ENCODE measurements at places on chromosomes 2 and 18. TPM values are rescaled to one million over a fixed set of nuclear protein-coding genes. Genes with fewer than 3 reads are reported as not detected.

- no peak for DNase-seq
These were observed 18.6 kb downstream of the LYPD1 start for GRCh38 chr2:132651115-132652045.

DNA sequence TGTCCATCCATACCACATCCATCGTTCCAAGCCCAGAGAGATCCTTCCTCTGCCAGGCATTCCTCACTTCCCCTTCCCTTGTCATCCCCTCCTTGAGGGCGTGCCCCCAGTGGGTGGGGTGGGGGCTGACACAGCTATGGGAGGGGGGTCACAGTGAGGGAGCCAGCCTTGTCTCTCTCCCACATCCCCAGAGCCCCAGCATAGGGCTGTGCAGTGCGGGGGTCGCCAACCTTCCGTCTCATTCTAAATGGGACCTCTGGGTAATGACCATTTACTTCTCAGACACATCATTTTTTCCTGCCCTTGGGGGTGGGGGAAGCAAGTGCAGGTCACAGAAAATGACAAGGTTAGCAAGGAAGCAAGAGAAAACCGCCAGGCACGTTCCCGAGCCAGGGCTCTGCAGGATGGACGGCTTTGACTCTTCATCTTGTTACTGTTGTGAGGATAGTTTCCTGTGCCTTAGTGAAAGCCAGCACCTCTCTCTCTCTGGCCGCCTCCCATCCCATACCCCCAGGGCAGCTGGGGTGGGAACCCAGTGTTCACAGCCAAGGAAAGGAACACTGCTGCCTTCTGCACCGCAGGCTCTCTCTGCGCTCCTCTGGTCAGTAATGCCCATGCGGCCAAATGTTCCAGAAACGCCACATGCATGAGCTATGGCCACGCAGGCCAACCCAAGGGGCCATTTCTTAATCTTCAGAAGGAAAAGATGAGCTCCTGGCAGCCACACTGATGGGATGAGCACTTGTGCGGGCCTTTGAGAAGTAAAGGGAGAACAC, 22.7 kb upstream of the OTOS start:
- DNase-seq = no peak

DNA sequence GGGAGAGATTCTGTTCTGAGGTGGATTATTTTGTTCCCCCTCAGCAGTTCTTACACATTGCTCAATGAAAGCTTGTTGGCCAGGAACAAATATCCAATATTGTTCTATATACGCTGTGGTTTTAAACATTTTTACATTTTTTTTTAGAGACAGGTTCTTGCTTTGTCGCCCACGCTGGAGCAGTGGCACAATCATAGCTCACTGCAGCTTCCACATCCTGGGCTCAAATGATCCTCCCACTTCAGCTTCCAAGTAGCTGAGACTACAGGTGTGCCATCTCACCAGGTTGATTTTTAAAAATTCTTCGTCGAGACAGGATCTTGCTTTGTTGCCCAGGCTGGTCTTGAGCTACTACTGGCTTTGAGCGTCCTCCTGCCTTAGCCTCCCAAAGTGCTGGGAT, 58.9 kb upstream of the KIF5C start:
- no peak for DNase-seq

- DNase-seq = no peak
These were observed 680 bp downstream of the ATP5F1A start for GRCh38 chr18:46097431-46097800.

GRCh38 chr2:29487967-29488555, 372.8 kb downstream of the CLIP4 start:
- DNase-seq = no peak

DNA sequence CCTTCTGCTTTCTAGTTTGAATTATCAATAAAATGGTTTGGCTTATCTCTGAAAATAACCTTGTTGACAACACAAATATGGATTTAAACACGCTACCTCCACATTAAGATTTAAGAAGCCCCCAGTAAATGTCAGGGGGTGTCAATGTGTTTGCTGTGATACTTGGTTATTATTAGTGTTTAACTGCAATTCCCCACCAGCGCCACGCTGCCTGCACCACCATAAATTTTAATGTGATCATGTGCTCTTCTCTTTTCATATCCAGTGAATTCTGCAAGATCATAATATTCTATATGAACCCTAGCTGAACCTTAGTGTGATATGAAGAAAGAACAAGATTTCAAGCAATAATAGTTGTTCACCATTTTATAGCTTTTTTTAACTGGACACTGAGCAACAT, 330.7 kb downstream of the AGPS start:
- DNase-seq = no peak

DNA sequence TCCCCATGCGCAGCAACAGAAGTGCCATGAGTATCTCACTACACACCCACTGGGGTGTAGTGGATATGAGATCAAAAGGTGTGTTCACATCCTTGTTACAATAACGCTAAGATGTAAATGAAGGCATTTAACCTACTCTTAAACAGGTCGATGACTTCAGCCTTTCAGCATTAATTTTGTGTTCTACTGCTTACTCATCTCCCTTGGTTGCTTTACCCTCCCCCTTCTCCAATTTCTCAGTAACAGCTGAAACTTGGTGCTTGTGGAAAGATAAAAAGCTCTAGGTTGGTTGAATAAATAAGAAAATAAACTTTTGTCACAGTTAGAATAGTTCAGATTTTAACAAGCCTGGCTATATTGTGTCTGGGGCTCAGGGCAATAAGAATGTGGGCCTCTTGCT, 147.5 kb upstream of the SESTD1 start:
- no peak for DNase-seq

DNA sequence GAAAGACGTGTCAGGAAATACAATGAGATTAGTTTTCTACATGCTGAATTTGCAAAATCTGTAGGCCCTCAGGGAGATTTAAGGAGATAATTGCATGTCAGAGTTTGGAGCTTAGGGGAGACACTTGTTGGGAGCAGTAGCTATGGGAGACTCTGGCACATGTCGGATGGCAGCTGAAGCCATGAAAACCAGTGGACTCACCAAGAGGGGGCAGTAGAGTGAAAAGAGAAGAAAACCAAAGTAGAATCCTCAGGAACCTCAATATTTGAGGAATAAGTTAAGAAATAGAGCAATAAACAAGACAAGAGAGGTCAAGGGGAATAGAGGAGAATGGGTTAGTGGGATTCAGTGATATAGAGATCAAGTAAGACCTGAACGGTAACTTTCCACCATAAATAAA, 24.8 kb downstream of the RUFY4 start:
- no peak for DNase-seq

GRCh38 chr18:35491700-35492077, 6.1 kb downstream of the INO80C start:
- DNase-seq = no peak

- DNase-seq = no peak
These were observed 417.1 kb downstream of the ANKRD30B start for GRCh38 chr18:15165048-15165447.

DNA sequence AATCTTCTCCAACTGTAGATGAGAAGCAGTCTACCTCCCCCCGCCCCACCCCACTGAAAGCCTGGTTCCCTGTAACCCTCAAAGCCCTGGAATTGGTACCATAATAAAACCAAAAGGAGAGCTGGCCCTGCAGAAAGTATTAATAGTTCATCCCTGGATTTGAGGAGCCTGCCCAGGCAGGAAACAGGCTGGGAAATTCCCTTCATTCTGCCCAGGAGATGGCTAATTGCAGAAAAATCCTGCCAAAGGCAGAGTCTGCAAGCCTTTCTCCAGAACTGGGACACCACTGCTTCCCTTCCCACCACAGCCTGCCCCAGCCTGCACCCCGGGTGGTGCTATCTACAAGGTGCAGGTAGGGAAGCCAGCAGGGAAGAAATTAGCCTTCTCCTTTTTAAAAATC, 16.3 kb downstream of the GKN2 start:
- no peak for DNase-seq

DNA sequence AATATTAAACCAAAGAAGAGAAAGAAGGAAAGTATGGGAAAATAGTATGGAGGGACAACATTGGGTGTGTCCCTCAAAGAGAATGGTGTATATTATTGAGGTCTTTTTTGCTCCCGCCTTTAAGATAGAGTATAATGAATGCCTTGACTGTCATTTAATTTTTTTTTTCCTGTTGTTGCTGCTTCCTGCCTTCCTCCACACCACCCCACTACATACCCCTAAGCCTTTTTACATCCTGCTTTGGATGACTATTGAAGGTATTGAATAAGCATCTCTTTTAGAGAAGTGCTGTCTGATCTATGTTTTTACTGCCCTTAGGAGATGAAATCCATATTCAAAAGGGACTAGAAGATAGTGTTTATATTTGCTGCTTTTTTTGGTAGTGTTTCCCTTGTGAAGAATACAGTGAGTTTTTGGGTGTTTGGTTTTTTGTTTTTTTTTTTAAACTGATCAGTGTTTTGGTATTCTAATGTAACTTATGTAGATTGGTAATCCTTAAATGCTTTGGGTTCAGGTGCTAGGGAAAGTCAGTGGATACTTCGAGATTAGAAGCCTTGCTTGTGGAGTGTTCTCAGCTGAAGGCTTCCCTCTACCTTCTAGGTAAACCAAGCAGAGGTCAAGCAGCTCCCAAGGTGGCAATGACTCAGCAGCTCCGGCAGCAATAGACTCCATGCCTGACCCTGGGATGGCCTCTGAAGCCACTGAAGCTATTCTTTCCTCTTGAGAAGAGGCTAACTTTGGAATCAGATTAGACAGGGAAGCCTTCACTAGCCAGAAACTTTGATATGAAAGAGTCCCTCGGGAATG, 5.0 kb downstream of the FZD7 start:
- no peak for DNase-seq

GRCh38 chr2:240905176-240905781, 857 bp upstream of the CROCC2 start:
- no peak for DNase-seq

DNA sequence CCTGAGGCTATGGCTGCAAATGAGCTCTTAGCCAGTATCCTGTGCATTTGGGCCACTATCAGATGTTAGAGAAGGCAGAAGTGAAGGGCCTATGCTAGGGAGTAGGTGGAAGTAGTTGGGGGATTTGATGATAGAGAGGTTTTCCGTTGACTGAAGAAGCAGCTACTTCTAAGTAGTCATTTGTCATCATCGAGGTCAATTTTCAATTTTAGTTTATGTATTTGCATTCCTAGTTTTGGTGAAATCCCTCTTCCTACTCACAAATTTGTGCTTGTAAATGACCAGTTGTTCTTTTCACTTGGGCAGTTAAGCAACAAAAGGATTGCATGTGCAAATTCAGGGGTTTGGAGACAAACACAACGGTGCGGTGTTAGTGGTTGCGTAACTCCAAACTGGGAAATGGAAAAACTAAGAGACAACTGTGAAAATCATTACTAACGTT, 48.5 kb upstream of the PELI1 start:
- DNase-seq = no peak

LCT gene
- not detected for polyA plus RNA-seq

HOXD13 gene
- polyA plus RNA-seq = 0.14 TPM

RALBP1 gene
- polyA plus RNA-seq = 74.8 TPM

TEKT4 gene
- 0.23 TPM for polyA plus RNA-seq

IL18R1 gene
- polyA plus RNA-seq = 2.2 TPM

DHRS9 gene
- 0.58 TPM for polyA plus RNA-seq

PTH2R gene
- 54.9 TPM for polyA plus RNA-seq

All from renal cortex interstitium (tissue), 15 donors.